ENCODE measurements at places on chromosomes 5 and 9.

GRCh38 chr9:91028166-91028827 lies 226.7 kb downstream of the SYK start:
- no peak for DNase-seq

DNA sequence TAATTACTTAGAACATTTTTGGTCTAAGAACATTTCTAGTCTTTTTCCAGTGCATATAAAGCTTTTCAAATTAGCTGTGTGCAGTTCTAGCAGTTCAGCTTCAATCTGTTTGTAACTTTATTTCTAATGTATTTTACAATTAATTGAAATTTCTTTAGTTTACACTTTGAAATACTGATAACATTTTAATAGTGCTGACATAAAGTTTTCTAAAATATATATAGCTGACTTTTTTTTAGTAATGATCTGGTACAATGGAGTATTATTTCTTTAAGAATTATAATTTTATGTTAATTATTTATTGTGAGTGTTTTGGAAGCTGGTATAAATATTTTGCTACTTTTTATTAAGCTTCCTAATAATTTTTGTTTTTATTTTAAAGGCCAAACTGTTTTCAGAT lies 43.3 kb downstream of the CCNH start:
- DNase-seq: no peak

DNA sequence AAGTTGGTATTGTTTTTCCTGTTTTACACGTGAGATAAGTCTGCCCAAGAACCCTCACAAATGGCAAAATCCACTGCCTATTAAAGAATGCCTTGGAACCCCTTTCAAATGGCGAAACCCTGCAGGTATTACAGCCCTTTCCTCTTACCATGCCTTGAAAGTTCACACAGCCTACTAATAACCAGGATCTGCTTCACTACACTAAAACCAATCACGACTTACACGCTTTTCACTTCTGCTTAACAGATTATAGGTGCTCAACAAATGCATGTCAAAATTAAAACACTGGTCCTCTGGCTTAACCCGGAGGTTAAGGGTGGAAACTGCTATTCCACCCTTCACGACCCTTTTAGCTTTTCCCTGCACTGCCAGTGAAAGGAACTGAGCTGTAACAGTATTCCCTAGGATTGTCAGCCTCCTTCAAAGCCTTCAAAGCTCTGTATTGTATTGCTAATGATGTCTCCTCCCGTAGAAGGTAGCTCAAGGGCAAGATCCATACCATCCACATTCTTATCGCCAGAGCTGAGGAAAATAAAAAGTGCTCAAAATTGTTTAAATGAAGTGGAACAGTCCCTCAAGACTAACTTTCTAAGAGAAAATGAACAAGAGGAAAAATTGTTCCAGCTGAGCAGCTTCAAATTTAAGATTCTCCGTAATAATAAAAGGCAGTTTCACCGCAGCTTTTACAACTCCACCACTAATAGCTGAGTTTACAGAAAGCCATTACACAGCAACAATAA lies 997 bp downstream of the AUH start:
- DNase-seq: no peak

- no peak for DNase-seq
Measured at GRCh38 chr5:131496400-131496713, 138.7 kb downstream of the RAPGEF6 start.

GRCh38 chr9:29214154-29214689 lies 1640.9 kb upstream of the C9orf72 start:
- DNase-seq: no peak

DNA sequence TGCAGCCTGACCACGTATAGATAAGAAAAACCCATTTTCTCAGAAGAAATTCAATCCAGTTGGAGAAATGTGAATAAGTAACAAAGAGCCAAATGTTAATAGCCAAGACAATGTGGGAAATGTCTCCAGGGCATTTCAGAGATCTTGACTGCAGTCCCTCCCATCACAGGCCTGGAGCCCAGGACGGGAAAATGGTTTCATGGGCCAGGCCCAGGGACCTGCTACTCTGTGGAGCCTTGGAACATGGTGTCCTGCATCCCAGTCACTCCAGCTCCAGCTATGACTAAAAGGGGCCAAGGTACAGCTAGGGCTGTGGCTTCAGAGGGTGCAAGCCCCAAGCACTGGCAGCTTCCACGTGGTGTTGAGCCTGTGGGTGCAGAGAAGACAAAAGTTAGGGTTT lies 490.0 kb downstream of the CYLC2 start:
- no peak for DNase-seq

GRCh38 chr5:102290004-102290403 lies 6.1 kb downstream of the SLCO4C1 start:
- DNase-seq: no peak

DNA sequence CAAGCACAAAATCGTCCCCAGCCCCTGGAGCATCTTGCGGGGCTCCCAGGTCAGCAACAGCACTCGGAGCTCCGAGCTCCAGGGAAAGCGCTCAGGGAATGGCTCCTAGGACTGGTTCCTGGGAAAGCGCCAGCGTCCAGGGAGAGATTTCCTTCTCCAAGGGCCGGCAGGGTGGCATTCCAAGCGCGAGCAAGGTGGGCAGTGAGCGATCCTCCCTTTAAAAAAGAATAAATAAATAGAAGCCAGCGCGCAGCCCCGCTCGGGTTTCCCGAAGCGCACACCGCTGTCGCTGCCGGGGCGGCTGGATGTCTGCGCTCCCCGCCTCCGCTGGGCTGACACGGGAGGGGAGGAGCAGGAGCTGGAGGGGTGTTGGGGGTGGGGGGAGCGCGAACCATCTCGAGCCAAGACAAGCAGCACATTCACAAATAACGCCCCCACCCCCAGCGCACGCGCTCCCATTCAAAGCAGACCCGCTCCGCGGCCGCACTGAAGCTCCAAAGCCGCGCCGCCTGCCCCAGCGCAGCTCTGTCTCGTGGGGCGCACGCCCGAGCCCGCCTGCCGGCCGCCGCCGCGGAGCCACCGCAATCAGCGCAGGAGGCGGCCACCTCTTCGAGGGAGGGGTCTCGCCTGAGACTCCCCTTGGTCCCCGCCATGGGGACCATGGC lies 327.4 kb downstream of the SH3GL2 start:
- DNase-seq: no peak

GRCh38 chr5:148268566-148268965 lies at the start of gene SPINK13:
TSS of gene SPINK13 (plus strand) at chr5:148268794. CDS start at chr5:148270073, 1,279 bp downstream.
- DNase-seq: no peak

GRCh38 chr5:172875505-172876279 lies 41.6 kb downstream of the ERGIC1 start:
- no peak for DNase-seq

All from head of caudate nucleus (tissue), 42 donors.